ENCODE measurements at places on chromosomes 1 and 21. TPM values are rescaled to one million over a fixed set of nuclear protein-coding genes. Genes with fewer than 3 reads are reported as not detected.

TFF3 gene
- not detected for total RNA-seq

HMGB4 gene
- total RNA-seq, result not detected

S1PR1 gene
- 138 TPM for total RNA-seq

FCGR3A gene
- 1.9 TPM for total RNA-seq

H6PD gene
- 15.3 TPM for total RNA-seq

MYOC gene
- total RNA-seq, result not detected

NKAIN1 gene
- total RNA-seq, result 0.97 TPM

ATP6V1G3 gene
- not detected for total RNA-seq

CHAF1B gene
- total RNA-seq, result 23.1 TPM

TBX15 gene
- not detected for total RNA-seq

LY9 gene
- 73.6 TPM for total RNA-seq

LINGO4 gene
- total RNA-seq, result not detected

MTMR11 gene
- total RNA-seq, result 1.8 TPM

DNALI1 gene
- total RNA-seq, result not detected

REN gene
- total RNA-seq, result not detected

ZBTB8A gene
- total RNA-seq, result not detected

KRTAP19-7 gene
- not detected for total RNA-seq

F3 gene
- total RNA-seq, result not detected

GIPC2 gene
- total RNA-seq, result 0.44 TPM

FMO1 gene
- total RNA-seq, result not detected

CELA2B gene
- total RNA-seq, result not detected

LYPD8 gene
- total RNA-seq, result not detected

LDLRAD1 gene
- not detected for total RNA-seq

BOLA1 gene
- total RNA-seq, result 25.4 TPM

RGS13 gene
- 0.08 TPM for total RNA-seq

PGLYRP3 gene
- not detected for total RNA-seq

AMY2A gene
- total RNA-seq, result not detected

TNFRSF18 gene
- total RNA-seq, result 15.0 TPM

FMOD gene
- not detected for total RNA-seq

LYPLAL1 gene
- 19.9 TPM for total RNA-seq

OR6N1 gene
- not detected for total RNA-seq

PTPN7 gene
- total RNA-seq, result 172 TPM

FCGR1A gene
- 1.2 TPM for total RNA-seq

RNF186 gene
- total RNA-seq, result not detected

CAP1 gene
- 579 TPM for total RNA-seq

VWA5B1 gene
- total RNA-seq, result not detected

CAPZB gene
- total RNA-seq, result 412 TPM

ZNHIT6 gene
- 16.9 TPM for total RNA-seq

Measured in activated naive CD8-positive, alpha-beta T cell treated with anti-CD3 and anti-CD28 coated beads, Interleukin-2, amount 10 ng/mL, durations not matched to agents 7 days and 5 days (primary cell).